Sigmoid colon (tissue), 7 donors: ENCODE measurements at places on chromosomes 5 and 9. TPM values are rescaled to one million over a fixed set of nuclear protein-coding genes. Genes with fewer than 3 reads are reported as not detected.

GRCh38 chr5:111948092-111948841, 191.3 kb upstream of the NREP start:
- no peaks in the 10 kb centered on the region for H3K27me3 ChIP-seq
- no peaks in the 10 kb centered on the region for H3K4me1 ChIP-seq
- no peak overlapping the region for H3K4me3 ChIP-seq
- no peaks in the 10 kb centered on the region for H3K36me3 ChIP-seq
- H3K27ac ChIP-seq: no peak overlapping the region
- no peak for DNase-seq

DNA sequence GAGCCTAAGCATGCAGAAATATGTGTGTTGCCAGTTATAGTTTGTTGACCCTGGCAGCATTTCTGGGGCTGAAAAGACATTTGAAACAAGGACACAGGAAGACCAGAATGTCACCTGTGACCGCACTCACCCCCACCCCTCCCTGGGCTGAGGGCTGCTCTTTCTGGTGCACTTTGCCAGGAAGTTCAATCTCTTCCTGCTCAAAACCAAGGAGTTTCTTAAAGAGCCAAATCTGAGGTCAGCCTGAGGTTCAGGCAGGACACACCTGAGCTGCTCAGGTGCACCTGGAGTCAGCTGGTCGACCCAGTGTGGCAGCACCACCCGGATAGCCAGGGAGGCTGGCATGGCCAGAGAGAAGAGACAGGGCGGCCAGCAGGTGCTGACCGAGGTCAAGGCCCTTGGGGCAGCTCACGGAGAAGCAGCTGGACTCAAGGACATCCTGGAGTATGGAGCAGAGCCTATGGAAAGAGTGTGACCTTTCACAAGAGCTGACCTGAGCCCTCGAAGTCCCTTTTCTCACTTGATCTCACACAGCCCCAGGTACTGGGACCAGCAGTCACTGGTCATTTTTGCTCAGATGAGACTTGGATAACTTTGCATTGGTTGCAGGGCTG, 376.9 kb upstream of the IRX4 start:
- no peaks in the 10 kb centered on the region for H3K27me3 ChIP-seq
- no peak for DNase-seq
- no peak overlapping the region for H3K4me3 ChIP-seq
- no peaks in the 10 kb centered on the region for H3K4me1 ChIP-seq

The ARHGEF28 gene
- 3.7 TPM for total RNA-seq

The TMEM171 gene
- total RNA-seq: not detected

The DIPK1B gene
- total RNA-seq: 18.3 TPM

DNA sequence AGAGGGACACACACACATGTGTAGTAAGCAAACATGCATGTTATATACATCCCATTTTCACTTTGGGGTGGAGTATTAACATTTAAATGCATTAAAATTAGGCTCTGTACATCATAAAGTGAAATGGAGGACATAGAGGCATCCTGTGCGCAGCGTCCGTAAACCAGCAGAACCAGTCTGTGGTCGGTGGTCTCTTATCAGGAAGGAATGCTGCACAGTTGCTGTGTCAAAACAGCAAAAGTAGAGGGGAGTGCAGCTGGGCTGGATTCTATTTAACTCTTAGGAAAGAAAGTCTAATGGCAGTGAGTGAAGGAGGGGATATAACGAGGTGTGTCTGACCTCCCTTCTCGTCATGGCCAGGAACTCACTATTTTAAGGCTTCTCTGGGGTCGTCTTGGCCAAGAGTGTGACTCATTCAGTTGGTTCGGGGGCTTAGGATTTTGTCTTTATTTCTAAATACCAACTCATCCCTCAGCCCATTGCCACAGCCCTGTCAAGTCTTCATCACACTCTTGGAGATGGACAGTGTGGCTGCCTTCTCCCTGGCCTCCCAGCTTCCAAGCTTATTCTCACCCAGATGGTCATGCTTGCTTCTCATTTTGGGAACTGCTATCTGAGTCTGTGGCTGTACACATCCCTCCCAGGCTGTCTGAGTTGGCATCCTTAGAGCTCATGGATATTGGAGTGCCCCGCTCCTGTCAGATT, 20.1 kb upstream of the CXCL14 start:
- no peaks in the 10 kb centered on the region for H3K4me1 ChIP-seq
- no peaks in the 10 kb centered on the region for H3K36me3 ChIP-seq

The PLCXD3 gene
- 1.8 TPM for total RNA-seq

DNA sequence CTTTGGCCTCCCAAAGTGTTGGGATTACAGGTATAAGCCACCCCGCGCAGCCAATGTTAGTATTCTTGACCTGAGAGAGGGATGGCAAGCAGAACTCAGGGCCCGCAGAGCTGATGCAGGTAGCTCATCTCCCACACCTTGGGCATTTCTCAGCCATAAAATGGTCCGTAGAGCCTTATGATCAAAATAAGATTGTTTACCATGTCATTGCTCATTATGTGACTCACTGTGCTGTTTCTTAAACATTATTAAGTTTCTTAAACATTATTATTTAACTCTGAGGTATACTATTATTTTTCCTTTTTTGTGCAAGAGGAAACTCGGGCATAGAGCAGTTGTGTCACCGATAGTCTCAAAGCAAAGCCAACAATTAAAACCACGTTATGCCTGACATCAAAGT, 42.4 kb upstream of the POU4F3 start:
- H3K36me3 ChIP-seq: no peaks in the 10 kb centered on the region
- H3K27ac ChIP-seq: no peak overlapping the region
- H3K4me3 ChIP-seq: no peak overlapping the region
- H3K4me1 ChIP-seq: no peaks in the 10 kb centered on the region

- no peaks in the 10 kb centered on the region for H3K4me1 ChIP-seq
- DNase-seq: no peak
- H3K27me3 ChIP-seq: no peaks in the 10 kb centered on the region
- no peaks in the 10 kb centered on the region for H3K36me3 ChIP-seq
- H3K4me3 ChIP-seq: no peak overlapping the region
Observed at GRCh38 chr5:148000036-148000435, 63.7 kb upstream of the SPINK5 start.

DNA sequence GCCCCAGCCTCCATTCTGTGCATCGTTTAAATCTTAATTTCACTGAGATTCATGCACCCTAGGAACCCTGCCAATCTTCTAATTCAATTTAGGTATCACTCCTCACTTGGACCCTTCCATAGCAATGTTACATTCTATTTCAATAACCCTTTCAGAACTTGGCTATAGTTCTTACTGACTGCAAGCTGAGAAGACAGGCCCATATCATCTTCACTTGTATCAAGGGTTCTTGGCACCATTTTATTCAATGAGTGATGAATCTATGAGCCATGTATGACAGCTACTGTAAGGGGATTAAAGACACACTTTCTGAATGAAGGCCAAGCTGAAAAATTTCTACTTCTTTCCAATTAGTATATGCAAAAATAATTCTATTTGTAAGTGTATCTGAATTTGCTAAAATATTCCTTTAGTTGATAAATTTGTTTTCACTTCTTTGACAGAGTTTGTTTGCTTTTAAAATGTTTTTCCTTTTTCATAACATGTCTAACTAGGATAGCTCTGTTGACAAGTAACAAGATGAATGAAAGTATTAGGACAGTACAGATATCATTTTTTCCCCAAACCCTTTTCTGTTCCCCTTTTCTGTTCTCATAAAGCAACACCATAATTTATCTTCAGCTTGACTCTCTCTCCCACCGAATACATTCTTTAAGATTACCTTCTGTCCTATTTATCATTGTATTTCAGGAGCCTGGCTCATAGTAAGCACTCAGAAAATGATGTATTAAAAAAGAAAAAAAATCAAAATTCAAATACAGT, 9.6 kb downstream of the ITGA2 start:
- H3K36me3 ChIP-seq: no peaks in the 10 kb centered on the region
- H3K4me1 ChIP-seq: no peaks in the 10 kb centered on the region
- DNase-seq: no peak
- H3K4me3 ChIP-seq: no peak overlapping the region
- H3K27me3 ChIP-seq: no peaks in the 10 kb centered on the region

The BRINP1 gene
- 0.27 TPM for total RNA-seq

The OR1Q1 gene
- not detected for total RNA-seq
